Kidney glomerular epithelial cell (primary cell): ENCODE measurements at places on chromosomes 16 and 17.
A peak's percentile ranks its signal among the peaks of the same experiment; 100 is the strongest.

DNA sequence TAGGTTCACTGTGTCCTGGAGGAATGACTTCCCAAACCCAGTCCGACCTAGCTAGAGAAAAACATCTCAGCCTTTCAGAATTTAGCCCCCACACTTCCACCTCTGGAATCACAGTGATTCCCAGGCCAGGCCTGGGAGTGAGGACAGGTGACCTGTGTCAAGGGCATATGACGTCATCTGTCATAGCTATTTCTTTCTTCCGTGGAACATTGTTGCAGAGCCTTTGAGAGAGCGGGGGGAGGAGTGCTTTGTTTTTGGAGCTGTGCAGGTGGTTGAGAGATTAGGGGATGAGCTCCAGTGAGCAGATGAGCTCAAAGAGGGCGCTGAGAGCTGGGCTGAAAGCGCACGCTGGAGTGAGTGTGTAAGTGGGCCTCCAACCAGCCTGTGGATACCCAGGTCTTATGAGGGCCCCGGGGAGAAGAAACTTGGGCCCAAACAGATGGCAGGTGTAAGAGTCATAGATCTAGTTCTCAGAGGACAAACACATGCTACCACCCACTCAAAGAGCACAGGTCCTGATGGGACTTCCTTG is 344.8 kb downstream of the SNX29 start:
- DNase-seq = no peak

DNA sequence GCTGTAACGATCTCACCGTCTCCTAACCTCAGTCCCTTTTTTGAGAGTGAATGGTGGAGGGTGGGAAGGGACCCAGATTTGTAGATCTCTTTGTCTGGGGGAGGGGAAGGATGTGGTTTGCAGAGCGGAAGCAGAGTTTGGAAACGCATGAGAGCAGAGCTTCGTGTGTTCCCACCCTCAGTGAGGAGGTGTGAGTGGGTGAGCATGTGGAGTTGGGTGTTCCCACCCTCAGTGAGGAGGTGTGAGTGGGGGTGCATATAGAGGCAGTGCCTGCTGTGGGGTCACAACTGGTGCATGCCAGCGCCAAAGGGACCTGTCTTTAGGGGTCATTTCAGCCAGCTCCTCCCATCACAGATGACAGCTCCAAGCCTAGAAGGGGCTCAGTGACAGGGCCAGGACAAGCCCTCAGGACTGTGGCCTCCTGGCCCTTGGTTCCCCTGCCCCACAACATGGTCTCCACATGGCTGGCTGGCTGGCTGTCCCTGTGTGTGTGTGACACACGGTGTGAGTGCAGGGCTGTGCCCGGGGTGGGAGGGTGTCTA is 1.8 kb upstream of the CISD3 start:
- no peak for DNase-seq

DNA sequence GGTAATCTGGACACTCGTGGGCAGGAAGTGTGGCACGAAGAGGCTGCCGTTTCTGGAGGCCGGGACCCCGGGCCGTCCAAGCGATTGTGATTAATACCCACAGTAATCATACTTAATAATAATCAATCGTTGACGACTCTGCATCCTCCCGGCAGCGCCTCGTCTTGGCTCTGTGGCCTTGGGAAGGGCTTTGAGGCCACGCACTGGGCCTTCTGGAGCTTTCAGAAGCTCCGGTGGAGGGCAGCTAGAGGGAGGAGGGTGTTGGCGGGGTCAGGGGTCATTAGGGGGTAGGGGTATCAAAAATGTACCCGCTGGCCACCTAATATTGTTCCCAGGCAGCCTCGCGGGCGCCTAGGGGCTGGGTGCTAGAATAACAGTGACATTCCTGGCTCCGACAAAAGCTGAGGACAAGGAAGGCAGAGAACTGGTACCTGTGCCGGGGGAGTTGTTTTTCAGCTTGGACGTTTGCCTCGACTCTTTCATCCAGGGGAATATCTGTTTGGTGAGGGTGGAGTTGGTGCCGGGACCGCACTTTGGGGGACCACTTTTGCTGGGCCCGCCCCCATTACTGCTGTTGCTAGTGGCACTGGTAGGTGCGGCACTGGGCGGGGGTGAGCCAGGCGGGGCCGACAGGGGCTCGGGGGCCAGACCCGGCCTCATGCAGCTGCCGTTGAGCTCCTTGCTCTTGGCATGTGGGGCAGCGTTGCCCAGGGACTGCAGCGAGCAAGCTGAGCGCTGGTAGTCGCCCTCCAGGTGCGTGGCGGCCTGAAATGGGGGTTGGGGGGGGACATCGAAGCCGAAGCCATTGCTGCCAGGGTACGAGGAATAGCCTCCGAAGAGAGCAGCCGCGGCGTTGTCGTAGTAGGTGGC is 6.9 kb upstream of the HOXB2 start:
- DNase-seq = no peak

DNA sequence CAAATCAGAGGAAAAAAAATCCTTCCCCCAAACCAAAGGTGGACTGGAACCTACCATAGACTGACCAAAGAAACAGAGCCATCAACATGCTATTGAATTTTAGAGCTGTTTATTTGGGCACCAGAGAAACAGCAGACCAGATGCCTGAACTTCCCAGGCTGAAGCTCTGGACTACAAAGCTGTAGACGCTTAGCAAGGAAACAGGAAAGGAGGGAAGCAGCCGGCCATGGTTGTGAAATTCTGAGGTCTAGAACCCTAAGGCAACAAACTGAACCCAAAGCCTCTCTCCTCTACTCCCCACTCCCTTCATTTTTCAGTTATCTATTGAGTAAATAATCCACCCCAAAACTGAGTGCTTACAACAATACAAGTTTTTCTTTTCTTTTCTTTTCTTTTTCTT is 45.4 kb upstream of the MEIOC start:
- DNase-seq = no peak

DNA sequence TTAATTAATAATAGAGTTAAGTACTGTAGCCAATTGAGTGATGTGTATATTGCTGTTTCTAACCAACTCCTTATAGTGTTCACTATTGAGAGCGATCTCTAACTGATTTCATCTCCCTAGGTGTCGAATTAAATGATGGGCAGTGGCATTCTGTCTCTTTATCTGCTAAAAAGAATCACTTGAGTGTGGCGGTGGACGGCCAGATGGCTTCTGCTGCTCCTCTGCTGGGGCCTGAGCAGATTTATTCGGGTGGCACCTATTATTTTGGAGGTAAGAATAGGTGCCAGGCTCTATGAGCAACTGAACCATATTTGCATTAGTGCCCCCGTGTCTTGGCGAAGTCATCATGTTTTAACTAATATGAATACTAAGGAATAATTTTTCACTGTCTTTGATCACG is 184.6 kb downstream of the CNTNAP4 start:
- no peak for DNase-seq

DNA sequence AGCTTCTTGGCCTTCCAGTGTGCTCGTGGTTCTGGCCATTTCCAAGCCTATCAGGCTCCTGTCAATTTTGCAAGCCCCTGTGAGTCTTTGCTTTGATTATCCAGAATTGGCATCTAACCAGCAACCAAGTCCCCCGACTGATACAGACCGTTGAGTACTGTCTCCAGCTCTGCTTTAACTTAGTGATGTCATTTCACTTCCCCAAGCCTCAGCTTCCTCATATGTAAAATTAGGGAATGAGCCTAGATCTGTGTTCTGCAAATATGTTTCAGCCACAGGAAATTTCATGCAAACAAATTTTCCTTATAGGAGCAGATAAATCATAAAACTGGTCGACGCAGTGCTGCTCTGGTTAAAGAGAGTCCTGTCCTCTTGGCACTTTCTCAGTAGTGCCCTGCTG is 60.1 kb upstream of the WSB1 start:
- no peak for DNase-seq

DNA sequence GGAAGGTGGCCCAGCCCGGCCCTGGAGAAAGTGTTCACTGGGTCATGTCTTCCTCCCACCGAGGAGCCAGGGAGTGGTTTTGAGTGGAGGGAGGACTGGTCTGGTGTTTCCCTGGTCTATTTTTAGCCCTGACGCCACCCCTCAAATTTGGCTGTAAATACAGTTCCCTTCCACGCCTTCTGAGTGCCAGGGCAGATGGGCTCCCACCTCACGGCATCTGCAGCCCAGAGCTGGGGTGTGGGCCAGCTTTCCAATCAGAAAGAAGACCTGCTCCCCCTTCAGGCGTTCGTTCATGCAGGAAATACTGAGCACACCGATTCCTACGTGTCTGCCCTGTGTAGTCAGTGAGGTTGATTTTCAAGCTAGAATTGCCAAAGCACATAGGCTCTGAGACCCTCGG is 53.7 kb downstream of the SNX20 start:
- DNase-seq = peak; percentile 7

DNA sequence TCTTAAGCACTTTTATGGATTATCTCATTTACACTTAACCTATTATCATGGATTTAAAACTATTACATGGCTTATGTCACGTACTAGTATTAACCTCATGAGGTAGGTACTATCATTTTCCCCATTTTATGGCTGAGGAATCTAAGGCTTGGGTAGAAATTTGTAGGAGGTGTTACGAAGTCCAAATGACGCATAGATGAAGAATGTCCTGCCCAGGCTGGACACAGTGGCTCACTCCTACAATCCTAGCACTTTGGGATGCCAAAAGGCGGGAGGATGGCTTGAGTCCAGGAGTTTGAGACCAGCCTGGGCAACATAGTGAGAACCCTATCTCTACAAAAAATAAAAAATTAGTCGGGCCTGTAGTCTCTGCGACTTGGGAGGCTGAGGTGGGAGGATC is 4.8 kb upstream of the C1QL1 start:
- peak; percentile 48 for DNase-seq

GRCh38 chr16:8862309-8863130 is 6.3 kb downstream of the CARHSP1 start:
- DNase-seq = no peak

- DNase-seq = no peak
These were observed 7.9 kb downstream of the DYNLL2 start for GRCh38 chr17:58091024-58091567.

- no peak for DNase-seq
These were observed 39.9 kb downstream of the RNF157 start for GRCh38 chr17:76200354-76200753.

- no peak for DNase-seq
These were observed 4.9 kb upstream of the ZG16B start for GRCh38 chr16:2825049-2825742.

DNA sequence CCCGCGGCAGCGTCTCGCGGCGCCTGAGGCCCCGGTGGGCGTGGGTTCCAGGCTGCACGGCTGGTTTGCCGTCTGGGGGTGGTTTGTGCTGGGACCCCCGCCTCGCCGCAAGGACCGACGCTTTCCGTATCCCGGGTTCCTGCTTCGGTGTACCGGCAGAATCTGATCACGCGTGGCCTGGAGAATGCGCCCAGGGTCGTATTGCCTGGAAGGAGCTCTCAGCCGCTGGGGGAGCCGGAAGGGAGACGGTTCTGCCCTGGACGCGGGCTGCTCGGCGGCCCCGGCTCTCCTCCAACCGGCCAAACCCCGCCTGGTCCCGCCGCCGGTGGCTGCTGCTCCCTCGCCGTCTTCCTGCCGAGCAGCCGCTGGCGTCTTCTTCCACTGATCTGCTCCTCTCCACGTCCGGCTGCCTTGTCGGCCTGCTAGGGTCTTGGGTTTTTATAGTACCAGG is 39.8 kb downstream of the ZNF778 start:
- no peak for DNase-seq

- no peak for DNase-seq
These were observed 136.7 kb upstream of the HS3ST2 start for GRCh38 chr16:22677024-22677830.

- DNase-seq = no peak
These were observed 87.1 kb upstream of the HS3ST2 start for GRCh38 chr16:22726868-22727267.

DNA sequence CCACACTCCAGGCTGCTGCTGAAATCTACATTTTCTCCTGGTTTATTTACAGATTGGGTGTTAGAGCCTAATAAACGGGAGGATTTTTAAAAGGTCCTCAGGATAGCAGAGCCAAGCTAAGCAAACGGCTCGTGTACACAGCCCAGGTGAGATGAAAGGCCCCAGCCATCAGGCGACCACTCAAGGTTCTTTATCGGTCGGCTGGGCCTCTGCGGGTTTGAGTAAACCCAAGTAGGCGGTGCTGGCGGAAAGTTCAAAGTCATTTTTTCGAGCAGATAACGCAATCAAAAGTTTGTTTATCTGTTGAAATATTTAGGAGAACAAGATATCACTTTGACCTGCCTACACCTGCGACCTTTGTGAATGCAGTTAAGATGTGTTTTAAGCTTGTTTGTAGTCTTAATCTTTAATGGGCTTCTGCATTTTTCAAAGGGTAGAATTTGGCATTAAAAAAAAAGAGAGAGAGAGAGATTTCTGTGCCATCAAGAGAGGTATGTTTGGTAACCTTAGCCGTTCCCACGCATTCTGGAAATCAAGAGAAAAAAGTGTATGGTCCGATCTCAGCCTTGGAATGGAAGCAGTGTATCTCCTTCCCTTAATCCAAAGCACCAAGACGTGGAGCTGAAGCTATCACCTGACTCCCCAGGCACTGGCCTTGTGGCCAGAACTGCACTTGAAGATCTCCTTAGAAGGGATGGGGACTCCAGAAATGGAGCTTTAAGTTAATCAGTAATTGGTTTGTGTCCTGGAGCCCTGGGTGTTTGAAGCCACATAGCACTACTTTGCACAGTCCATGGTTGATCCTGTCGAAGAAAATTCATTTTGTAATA is 301.7 kb upstream of the IRX5 start:
- no peak for DNase-seq

GRCh38 chr17:10072086-10072485 is 126.3 kb downstream of the GAS7 start:
- DNase-seq = no peak

DNA sequence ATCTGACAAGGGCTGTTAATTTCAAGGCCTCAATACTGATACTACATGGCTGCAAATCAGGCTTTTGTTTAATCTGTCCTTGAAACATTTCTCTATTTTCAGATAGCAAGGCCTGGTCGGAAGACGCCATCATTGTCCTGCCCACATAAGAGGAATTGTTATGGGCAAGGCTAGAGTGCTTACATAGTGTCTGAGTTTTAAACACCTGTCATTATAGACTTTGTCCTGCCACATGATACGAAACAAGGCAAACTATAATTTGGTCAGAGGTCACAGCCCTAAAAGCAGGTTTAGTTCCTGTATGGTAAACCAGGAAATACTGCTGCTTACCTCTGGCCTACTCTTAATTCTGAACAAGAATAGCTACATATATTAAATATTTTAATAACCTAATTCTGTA is 104.4 kb downstream of the SSH2 start:
- no peak for DNase-seq

- DNase-seq = no peak
These were observed 1981.5 kb downstream of the TP53TG3F start for GRCh38 chr16:35440875-35441274.

- no peak for DNase-seq
These were observed 294.9 kb downstream of the MAP2K6 start for GRCh38 chr17:69709441-69709840.

DNA sequence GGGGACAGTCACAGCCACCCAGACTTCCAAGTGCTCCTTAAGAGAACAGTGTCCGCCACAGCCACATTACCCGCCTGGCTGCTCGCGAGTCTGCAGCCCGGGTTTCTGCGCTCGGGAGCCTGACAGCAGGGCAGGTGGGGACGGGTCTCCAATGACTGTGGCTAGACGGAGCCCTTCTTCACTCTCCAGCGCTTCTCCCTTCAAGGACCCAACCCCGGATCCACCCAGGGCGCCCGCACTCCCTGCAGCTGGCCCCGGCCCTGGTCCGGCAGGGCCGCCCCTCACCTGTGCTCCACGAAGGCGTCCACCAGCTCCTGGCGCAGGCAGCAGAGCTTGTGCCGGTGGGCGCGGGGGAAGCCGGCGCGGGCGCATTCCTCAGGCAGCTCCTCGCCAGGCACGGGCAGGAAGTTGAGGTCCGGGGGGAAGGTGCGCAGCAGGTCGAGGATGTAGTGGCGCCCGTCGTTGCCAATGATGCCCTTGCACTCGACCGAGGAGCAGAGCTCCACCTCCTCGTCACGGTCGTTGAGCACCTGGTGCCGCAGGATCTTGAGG is 13.9 kb downstream of the CLUH start:
- DNase-seq = no peak
